ENCODE measurements at places on chromosomes 5 and 9.

- no peak for DNase-seq
Observed at GRCh38 chr9:93730648-93731047, 154.3 kb downstream of the PHF2 start.

- DNase-seq = no peak
Observed at GRCh38 chr5:1997640-1998347, 115.1 kb upstream of the IRX4 start.

- DNase-seq = no peak
Observed at GRCh38 chr5:146301626-146302025, 37.0 kb upstream of the POU4F3 start.

DNA sequence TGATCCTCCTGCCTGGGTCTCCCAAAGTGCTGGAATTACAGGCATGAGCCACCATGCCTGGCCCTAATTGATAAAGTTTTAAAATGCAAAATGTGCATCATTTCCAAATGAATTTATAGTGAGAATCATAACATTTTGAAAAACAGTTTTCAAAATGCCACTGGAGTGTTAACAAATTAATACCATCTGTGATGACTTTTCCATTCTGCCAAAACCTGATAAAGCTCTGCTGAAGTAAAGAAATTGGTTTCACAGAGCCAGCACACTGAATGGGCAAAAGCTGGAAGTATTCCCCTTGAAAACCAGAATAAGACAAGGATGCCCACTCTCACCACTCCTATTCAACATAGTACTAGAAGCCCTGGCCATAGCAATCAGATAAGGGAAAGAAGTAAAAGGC lies 89.6 kb downstream of the MUSK start:
- no peak for DNase-seq

DNA sequence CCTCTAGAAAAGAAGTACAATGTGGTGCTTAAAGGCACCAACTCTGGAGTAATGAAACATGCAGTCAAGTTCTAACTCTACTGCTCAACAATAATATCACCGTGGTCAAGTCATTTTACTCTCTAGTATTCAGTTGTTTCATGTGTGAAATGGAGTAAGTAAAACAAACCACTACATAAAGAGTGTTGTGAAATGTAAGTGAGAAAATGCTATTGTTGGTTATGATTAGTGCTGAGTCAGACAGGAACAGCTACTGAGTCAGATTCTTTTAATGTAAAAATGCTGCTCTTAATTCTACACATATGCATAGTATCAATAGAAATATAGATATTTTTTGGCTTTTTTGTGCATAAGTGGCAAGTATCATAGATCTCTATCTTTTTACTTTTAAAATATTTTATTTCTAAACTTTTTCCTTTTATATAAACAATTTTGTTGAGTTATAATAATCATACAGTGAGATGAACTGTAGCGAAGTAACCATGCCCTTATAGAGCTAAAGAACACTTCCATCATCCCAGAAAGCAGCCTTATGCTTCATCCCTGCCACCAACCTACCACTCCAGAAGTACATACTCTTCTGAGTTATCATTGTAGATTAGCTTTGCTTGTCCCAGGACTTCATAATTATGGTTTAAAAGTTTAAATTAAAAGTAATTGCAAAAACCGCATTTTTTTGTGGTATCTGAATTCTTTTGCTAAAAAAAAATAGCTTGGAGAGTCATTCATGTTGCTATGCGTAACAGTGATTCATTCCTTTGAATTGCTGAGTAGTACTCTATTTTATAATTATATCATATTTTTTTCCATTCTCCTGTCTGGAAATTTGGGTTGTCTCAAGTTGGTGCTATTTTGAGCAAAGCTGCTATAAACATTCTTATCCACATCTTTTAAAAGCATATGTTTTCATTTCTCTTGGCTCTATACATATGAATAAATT lies 548.2 kb upstream of the CLINT1 start:
- DNase-seq = no peak

GRCh38 chr9:114789006-114789405 lies 16.8 kb downstream of the TNFSF15 start:
- DNase-seq = no peak

- DNase-seq = no peak
Observed at GRCh38 chr5:6567835-6568234, 65.0 kb downstream of the NSUN2 start.

GRCh38 chr9:79116709-79117108 lies 455.1 kb upstream of the TLE4 start:
- no peak for DNase-seq

GRCh38 chr9:126296687-126297086 lies 29.9 kb upstream of the MVB12B start:
- DNase-seq = no peak

- no peak for DNase-seq
Observed at GRCh38 chr9:113187929-113188595, 33.0 kb downstream of the FKBP15 start.

DNA sequence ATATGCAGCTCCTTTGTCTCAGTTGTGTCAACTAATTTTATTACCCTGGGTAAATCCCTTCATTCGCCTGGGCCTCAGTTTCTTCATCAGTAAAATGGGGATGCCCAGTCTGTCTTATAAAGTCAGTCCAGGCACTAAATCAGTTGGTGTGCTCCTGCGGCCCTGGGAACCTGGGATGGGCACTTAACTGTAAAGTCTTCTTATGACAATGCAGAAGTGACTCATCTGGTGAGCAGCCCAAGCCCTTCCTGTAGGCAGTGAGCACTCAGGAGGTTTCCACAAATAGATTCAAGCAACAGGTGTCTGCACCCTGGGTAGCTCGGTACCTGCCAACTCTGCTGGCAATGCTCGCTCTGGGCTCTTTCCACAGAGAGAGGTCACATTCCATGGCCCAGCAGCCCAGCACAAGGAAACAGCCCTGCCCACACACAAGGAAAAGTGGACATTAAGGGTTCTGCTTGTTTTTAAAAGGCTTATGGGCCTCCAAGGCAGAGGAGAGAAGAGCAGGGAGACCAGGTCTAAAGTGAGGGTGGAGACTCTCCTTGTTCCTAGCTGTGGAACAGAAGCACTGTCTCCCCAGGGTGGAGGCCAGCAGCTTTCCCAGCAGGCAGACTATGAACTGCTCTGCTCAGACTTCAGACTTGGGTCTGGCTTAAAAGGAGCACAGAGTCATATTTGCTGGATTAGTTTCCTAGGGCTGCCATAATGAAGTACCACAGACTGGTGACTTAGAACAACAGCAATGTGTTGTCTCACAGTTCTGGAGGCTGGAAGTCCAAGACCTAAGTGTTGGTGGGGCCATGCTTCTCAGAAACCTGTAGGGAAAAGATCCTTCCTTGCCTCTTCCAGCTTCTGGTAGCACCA lies 89.7 kb upstream of the ADRA1B start:
- DNase-seq = no peak

GRCh38 chr5:39025456-39025855 lies 48.7 kb downstream of the RICTOR start:
- no peak for DNase-seq

DNA sequence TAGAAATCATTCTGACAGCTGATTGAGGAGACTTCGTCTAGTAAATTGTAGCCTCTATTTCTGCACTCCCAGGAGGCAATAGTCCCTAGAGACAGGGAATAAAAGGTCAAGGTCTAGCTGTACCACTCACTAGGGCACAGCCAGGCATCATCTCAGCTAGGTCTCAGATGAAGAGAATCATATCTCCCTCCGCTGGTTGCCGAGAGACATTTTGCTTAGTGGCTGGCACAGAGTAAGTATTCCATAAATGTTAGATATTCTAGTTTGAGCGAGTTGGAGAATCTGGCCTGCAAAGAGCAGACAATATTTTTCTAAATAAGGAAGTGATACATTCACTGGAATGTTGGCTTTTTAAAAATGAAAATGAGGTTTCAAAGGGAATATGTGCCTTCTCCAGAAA lies 180.4 kb upstream of the ACTBL2 start:
- DNase-seq = no peak

DNA sequence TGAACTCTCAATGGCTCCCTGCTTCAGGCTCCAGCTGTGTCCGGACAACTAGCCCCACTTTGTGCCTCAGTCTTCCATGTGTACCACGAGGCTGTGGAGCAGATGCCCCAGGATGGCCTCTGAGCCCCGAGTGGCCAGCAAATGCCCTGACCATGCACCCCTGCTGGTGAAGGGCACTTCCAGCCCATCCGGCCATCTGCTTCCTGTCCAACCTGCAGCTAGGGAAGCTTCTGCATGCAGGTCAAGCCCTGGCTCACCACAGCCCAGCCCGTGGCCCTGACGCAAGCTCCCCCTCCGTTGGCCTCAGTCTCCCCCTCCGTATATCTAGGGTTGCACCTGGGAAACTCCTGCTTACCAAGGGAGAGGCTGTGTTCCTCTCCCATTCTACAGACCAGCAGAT lies 4.8 kb downstream of the NINJ1 start:
- DNase-seq = no peak

GRCh38 chr5:119426057-119426456 lies 26.2 kb upstream of the HSD17B4 start:
- DNase-seq = no peak

GRCh38 chr9:105828596-105829213 lies 134.4 kb downstream of the TMEM38B start:
- no peak for DNase-seq

DNA sequence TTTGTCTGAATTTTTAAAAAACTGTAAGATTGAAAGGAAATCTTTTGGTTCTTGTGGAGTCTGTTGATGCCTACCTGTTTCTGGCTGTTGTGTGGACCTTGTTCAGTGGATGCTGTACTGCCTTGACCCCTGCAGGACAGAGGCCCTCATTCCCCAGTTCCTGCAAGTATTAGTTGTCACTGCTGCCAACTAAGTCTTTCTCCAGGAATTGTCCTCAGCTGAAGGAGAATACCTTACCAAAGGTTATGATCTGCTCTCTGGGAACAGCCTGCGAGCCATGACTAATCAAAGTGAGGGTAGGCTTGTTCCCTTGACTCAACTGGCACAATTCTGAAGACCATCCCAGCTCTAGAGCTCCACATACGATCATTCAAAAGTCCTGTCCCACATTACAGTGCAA lies 145.3 kb upstream of the FST start:
- DNase-seq = no peak

- peak; percentile 34 for DNase-seq
Observed at GRCh38 chr9:98998441-98999151, 54.9 kb downstream of the COL15A1 start.

DNA sequence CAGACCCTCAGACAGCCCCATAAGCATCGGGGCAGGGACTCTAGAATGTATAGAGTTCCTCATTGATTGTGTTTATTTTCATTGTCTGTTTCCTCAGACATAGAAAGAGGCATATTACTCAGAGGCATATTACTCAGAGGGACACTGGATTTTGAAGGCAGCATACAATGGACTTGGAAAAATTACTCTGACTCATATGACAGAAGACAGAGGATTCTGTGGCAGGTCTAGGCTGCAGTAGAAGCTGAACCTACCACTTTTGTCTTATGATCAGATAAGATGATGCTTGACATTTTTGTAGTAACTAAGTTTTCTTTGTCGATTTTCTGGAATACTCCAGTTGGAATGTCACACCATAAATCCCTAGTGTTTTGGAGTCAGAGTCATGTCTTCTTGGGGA lies 105.2 kb downstream of the ST8SIA4 start:
- no peak for DNase-seq

DNA sequence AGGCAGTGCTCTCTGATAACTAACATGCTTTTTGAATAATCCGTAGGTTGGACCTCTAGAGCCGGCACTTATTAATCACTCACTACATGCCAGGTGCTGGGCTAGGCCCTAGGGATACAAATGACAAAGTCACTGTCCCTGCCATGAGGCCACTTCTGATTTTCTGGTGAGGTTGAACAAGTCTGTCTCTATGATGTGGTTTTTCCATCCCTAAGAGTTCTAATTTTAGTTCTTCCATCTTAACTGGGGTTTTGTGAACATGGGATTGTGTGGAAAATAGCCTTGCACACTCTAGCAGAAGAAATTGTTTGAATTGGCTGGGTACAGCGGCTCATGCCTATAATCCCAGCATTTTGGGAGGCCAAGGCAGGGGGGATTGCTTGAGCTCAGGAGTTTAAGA lies 64.6 kb downstream of the IL31RA start:
- no peak for DNase-seq

GRCh38 chr5:129899454-129899853 lies 4.8 kb upstream of the CHSY3 start:
- DNase-seq = no peak

DNA sequence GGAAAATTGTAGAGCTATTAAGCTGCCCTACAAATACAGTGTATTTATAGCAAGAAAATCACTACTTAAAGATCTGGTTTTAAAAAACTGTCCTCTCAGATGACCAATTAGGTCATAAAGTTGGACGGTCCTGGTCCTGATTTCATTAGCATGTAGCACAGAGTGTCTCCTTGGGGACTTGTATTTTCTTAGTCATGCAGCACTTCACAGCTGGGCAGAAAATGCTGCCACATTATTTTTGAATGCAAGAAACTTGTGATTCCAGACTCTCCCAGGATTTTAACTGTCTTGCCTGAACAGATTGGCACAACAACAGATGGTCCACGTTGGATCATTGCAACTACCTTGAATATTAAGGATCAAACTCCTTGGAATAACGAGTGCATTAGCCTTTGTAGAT lies 348.1 kb upstream of the SGCD start:
- DNase-seq = no peak

- no peak for DNase-seq
Observed at GRCh38 chr5:132483661-132484390, 6.7 kb downstream of the IRF1 start.

GRCh38 chr5:164741376-164741775 lies 1236.0 kb downstream of the MAT2B start:
- DNase-seq = no peak

- no peak for DNase-seq
Observed at GRCh38 chr5:10596886-10597451, 33.1 kb downstream of the ANKRD33B start.

DNA sequence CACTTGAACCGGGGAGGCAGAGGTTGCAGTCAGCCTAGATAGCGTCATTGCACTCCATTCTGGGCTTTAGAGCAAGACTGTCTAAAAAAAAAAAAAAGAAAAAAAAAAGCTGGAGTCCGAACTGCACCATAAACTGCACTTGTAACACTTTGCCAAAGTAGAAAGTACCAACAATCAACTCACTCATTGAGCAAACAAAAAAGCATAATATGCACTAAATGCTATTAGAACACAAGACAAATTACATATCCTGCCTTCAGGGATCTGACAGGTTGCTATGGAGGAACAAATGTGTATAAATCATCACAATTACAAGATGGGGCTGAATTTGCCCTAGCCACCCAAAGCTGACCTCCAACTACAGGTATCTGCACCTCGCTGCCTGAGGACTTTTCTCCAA lies 27.9 kb downstream of the GNAQ start:
- no peak for DNase-seq

DNA sequence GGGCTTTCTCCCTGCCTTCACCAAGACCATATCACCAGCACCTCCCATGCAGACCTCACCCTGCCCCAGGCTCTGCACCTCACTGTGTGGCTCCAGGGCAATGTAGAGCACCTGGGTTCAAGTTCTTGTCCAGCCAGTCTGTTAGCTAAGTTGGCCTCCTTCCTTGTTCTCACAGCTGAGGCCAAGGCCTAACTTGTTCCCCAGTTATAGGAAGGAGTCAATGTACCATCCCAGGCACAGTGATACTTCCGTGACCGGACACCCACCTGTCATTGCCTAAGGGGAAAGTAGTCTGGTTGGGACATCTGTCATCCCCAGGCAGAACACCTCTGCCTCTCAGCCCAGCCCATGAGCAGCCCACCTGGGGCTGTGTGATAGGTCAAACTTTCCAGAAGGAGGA lies 14.4 kb upstream of the ARAP3 start:
- no peak for DNase-seq

- no peak for DNase-seq
Observed at GRCh38 chr5:171226096-171226754, 82.8 kb upstream of the TLX3 start.

Measured in right renal cortex interstitium (tissue), 3 donors.